RCC 7860 (cell line): ENCODE measurements at places on chromosomes 3 and 15.

DNA sequence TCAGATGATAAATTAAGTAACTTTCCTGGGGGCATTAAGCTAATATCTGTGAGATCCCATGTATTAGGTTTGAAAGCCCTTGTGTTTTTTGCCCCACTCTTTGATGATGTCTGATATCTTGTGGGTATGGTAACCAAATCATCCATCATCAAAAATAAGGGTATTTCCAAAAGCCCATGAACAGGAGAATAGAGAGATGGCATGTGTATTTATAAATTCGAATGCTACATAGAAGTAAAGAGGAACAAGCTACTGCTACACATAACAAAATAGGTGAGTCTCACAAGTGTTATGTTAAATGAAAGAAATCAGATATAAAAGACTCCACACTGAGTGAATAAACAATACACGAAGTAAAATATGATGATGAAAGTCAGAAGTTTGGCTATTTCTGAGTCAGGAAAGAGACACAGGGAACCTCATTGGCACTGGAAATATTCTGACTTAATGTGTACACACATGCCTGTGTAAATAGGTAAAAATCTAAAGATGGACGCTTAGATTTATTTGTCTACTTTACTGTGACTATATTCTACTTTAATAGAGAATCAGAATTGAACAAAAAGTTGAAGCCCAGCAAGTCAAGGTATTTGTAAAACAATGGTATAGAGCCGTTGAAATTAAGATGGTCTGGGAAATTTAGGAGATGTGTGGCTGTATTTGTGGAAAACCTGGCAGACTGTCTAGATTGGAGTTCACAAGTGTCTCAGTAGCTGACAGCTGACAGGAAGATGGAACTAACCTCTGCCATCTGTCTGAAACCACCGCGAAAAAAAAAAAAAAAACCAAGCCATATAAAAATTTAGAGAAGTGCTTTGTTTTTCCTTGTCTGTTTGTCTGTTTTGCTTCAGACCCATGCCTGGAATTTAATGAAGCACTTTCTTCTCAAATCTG lies 111.0 kb upstream of the TGFBR2 start:
- DNase-seq = no peak

- DNase-seq = no peak
Observed at GRCh38 chr3:71376503-71376902, 207.0 kb downstream of the FOXP1 start.

GRCh38 chr3:15845475-15845874 lies 47.7 kb upstream of the ANKRD28 start:
- DNase-seq = no peak

DNA sequence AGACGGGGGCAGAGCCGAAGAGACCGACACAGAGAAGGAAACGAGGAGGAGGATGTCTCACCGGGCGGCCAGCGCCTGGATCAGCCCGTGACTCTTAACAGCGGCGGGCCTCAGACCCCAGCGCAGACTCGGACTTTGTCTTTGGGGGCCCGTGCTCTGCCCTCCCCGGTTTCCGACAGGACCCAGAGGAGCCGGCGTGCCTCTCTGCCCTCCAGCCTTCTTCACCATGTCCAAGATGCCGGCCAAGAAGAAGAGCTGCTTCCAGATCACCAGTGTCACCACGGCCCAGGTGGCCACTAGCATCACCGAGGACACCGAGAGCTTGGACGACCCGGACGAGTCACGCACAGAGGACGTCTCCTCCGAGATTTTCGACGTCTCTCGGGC lies 1.0 kb downstream of the TSC22D2 start:
- DNase-seq = no peak

DNA sequence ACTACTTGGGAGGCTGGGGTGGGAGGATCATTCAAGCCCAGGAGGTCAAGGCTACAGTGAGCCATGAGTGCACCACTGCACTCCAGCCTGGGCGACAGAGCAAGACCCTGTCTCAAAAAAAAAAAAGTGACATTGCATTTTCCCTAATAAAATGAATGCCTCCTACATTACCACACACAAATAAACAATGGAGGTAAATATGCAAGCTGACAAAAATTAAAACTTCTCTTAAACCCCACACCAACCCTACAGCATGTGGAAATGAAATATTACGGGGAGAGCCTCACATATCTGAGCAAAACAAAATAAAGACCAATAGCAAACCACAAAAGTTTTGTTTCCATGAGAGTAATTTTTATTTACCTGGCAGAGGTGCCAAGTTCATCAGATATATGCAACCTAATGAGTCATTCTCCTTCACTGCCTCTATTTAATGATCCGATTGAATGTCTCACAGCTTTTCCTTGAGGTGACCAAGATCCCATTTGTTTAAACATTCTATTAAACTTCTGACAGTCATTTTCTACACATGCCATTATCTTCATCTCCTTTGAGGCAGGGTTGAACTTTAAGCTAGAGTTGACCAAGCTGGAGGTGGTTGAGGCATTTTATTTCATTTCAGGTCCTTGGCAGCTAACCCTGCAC lies 9.4 kb upstream of the CAV3 start:
- peak; percentile 16 for DNase-seq

GRCh38 chr3:133117342-133117741 lies 79.2 kb downstream of the TMEM108 start:
- no peak for DNase-seq

- DNase-seq = no peak
Observed at GRCh38 chr15:60005352-60006202, 1.5 kb downstream of the FOXB1 start.

GRCh38 chr3:142735462-142735861 lies 11.6 kb downstream of the TRPC1 start:
- DNase-seq = no peak

DNA sequence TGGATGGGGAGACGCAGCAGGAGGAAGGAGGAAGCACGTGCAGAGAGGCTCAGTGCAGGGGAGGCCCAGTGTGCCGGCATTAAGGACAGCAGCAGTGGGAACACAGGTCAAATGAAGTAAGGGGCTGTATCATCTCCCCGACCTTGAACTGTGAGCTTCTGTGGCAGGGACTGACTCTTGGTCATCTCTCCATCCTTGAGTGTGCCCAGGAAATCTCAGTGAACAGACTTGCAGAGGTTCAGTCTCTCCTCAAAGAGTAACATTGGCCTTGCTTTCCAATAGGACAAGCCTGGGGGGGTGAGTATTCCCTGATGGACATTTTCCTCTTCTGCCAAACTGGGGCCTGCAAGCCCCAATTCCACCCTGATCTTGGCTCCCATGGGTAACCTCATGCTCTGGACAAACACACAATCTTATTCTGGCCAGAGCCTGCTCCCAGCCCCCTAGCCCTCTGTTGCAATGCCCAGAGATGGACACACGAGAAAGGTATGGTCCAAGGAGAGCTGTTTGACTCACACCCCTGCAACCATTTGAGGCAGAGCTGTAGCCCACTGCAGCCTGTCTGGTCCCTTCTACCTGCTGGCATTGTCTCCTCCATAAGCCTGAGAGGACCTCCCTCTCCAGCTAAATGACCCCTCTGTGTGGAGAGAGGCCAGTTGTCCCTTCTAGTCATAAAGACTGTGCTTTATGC lies 50.9 kb downstream of the TLE3 start:
- no peak for DNase-seq

- no peak for DNase-seq
Observed at GRCh38 chr3:101128786-101129185, 135.6 kb upstream of the ABI3BP start.

- no peak for DNase-seq
Observed at GRCh38 chr15:33716025-33716424, 252.3 kb upstream of the CHRM5 start.

DNA sequence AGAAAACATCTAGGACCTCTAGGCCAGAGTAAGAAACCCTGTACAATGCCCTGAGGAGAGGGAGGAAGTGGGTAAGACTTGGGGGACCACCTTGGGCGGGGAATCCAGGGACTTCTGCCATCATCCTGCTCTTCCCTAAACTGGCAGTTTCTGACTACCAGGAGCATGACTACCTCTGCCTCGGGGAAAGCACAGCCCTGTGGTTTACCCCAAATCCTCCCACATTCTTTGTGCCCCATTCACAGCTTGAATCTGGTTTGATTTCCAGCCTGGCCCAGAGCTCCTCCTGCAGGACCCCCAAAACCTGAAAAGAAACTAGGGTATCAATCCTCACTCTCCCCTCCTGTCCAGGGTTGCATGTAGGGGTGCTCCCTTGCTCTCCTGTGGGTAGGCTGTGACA lies 4.7 kb downstream of the C3orf18 start:
- DNase-seq = no peak

DNA sequence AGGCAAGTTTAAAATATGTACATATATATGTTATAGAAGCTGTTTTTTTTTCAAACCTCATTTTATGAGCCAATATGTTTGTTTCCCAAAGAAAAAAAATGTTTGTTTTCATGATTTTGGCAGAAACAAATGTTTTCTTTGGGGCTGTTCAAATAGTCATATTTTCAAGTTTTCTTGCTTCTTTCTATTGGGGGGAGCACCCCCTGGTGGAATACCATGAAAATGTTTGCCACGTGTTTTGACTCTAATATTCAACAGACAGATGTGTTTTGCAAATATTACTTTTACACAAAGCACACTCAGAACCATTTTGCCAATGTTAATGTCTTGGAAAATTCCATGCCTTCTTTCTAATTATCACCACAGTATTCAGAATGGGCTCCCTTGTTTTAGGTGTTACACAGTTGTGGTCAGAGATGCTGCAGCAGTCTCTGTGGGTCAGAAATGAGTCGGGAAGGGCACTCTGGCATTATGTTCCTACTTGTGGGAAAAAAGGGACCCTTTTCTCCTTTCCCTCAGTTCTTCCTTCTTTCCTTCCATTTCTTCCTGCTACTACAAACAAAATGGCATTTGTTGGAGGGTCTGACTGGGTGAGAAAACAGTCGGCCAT lies 817.0 kb downstream of the TUSC7 start:
- no peak for DNase-seq

DNA sequence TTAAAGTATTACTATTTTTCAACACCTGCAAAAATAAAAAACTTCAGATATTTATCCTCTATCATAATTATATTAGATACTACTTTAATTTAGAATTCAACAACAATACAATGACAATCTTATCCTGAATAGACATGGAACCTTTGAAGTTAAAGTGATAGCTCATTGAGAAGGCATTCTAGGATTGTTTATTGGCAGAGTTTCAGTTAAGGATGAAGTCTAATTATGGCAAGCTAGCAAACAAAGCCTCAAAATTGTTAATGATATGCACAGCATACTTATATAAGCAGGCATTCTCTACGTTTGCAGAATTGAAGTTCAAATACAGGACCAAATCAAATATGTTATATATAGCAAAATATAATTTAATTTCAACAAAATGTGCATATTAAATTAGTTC lies 91.2 kb upstream of the ABI3BP start:
- DNase-seq = no peak

DNA sequence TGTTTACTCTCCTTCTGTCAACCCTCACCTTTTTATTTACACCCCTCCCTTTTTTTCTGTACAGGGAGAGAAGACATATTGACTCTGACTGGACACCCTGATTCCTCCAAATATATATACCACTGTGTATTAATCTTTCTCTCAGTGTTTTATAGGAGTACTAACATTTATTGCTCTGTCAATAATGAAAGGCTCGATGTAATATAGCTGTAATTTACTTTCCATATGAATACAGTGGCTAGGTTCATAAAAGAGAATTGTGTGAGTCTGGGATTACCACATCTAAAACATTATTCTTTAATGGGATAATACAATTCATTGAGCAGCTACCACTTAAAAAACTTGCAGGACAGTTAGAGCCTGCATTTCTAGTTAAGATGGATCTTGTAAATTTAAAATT lies 194.3 kb downstream of the SV2B start:
- DNase-seq = no peak

GRCh38 chr3:549636-550035 lies 353.1 kb downstream of the CHL1 start:
- DNase-seq = no peak

DNA sequence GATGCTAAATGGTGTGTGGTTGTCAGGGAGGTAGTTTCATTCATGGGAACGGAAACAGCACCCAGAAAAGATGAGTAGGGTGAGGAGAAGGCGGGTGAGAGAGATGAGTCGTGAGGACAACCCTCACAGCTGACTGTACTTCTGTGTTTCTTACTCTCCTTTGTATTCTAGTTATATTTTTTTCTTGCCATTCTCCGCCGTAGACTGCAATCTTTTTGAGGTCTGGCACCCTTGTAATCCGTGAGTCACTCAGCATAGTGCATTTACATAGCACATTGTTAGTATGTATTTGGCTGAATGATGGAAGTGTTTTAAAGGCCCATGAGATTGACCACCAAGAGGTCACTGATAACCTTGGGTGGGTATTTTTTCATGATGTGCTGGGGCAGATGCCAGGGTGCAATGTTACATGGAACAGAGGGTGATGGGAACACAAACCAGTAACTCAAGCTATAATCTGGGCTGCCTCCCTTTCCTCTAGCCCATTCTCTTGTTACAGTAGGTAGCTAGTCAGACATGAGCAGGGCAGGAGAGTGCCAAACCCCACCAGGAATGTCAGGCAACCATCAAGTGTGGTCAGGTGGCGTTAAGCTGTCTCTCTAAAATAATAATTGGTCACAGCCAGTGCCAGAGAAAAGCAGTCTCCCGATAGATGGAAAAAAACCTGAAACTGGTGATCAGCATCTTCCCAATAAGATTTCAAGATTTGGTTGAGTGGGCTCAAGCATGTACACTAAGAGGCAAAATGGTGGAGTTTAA lies 18.8 kb upstream of the DGKG start:
- DNase-seq = no peak

DNA sequence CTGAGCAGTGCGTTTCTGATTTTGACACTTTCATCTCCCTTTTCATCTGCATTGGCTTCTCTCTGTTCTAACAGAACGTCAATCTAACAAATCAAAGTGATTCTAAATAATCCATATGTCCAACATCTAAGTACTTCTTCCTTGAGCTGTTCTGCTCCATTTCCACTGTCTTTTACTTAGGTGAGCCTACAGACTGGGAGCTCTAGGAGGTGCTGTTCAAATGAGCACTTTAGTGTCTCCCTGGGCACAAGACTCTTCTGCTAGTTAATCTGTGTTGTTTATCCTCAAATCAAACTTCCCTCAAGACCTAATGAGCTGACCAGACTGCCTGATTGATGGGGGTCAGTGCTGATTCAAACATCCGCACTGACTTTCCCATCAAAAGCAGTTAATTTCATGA lies 408.1 kb downstream of the WDR72 start:
- no peak for DNase-seq

DNA sequence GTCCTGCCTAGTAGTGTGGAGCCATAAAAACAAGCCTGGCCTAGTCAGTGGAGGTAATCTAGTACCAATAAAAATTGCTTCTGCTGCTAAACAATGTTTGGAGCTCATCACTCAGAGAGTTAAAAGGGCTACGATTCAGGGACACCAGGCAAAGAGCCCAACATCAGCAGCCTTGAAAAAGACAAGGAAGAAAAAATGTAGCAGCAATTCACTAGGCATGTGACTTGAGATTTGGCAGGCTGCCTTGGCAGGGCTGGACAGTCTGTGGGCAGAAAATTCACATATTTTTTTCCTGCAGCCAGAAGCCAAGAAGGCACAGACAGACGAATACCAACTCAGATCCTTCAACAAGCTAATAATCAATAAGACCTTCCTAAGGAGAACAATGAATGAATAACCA lies 47.2 kb downstream of the IGSF11 start:
- no peak for DNase-seq

- no peak for DNase-seq
Observed at GRCh38 chr15:87118435-87118834, 1038.8 kb downstream of the AGBL1 start.

- no peak for DNase-seq
Observed at GRCh38 chr3:184610245-184610871, 48.8 kb downstream of the EPHB3 start.

GRCh38 chr15:78837543-78837942 lies 26.3 kb upstream of the ADAMTS7 start:
- no peak for DNase-seq
